ENCODE measurements at places on chromosomes 5 and 9. TPM values are rescaled to one million over a fixed set of nuclear protein-coding genes. Genes with fewer than 3 reads are reported as not detected.

The IFNA2 gene
- polyA plus RNA-seq = not detected

DNA sequence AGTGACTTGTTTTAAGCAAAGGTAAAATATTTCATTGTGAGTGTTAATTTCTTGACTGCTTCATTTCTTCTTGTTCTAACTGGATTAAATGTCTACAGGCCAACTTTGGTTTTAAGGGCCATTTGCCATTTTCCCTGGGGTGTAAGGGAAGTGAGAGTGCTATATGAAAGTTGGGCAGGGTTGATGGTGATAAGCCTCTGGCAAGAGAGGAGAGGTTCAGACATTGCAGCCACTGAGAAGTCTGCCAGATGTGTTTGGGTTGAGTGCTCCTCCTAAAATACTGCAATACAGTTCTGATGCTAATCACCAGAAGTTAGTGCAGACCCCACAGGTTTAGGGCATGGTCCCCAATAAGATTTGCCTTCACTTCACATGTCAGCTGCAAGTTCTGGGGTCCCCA lies 14.9 kb upstream of the LRRTM2 start:
- no peak overlapping the region for H3K27ac ChIP-seq
- peaks cover 32% of the 10 kb centered on the region for H3K36me3 ChIP-seq
- H3K4me3 ChIP-seq = no peak overlapping the region
- H3K4me1 ChIP-seq = no peaks in the 10 kb centered on the region
- no peak for DNase-seq
- H3K27me3 ChIP-seq = no peaks in the 10 kb centered on the region

DNA sequence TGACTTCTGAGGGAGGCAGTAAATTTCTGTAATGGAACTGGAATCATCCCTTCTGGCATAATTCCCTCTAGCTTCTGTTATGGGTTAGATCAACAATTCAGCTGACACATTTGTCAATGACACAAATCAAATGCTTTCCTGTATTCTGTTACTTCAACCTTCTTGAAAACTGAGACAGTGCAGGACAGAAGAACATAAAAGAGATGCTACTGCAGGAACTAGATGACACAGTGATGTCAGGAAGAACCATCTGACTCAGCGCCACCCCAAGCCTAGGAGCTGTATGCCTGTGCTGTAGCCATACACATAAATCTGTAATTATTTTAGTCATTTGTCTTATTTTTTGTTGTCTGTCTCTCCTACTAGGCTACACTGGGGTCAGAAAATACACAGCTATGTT lies 18.2 kb upstream of the CEP120 start:
- no peaks in the 10 kb centered on the region for H3K4me1 ChIP-seq
- H3K36me3 ChIP-seq = no peaks in the 10 kb centered on the region
- H3K27ac ChIP-seq = no peak overlapping the region
- no peak for DNase-seq
- no peak overlapping the region for H3K4me3 ChIP-seq
- H3K27me3 ChIP-seq = no peaks in the 10 kb centered on the region

- no peaks in the 10 kb centered on the region for H3K4me1 ChIP-seq
- DNase-seq = no peak
- H3K36me3 ChIP-seq = no peaks in the 10 kb centered on the region
Observed at GRCh38 chr5:73446631-73447529, 1.7 kb downstream of the FOXD1 start.

DNA sequence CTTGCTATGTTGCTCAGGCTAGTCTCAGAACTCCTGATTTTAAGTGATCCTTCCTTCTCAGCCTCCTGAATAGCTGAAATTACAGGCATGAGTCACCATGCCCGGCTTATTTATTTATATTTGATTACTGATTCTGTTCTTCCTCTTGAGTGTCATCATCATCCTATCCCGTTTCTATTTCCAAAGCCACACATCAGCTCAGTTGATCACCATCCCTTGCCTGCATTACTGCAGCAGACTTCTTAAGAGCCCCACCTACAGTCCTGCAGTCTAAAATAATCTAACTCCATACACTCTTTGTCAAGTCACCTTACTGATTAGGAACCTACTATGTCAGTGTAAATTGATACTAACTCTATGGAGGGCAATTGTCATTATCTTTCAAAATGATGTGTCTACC lies 138.9 kb upstream of the RAI14 start:
- no peaks in the 10 kb centered on the region for H3K36me3 ChIP-seq
- H3K4me1 ChIP-seq = no peaks in the 10 kb centered on the region
- H3K4me3 ChIP-seq = no peak overlapping the region
- no peaks in the 10 kb centered on the region for H3K27me3 ChIP-seq

DNA sequence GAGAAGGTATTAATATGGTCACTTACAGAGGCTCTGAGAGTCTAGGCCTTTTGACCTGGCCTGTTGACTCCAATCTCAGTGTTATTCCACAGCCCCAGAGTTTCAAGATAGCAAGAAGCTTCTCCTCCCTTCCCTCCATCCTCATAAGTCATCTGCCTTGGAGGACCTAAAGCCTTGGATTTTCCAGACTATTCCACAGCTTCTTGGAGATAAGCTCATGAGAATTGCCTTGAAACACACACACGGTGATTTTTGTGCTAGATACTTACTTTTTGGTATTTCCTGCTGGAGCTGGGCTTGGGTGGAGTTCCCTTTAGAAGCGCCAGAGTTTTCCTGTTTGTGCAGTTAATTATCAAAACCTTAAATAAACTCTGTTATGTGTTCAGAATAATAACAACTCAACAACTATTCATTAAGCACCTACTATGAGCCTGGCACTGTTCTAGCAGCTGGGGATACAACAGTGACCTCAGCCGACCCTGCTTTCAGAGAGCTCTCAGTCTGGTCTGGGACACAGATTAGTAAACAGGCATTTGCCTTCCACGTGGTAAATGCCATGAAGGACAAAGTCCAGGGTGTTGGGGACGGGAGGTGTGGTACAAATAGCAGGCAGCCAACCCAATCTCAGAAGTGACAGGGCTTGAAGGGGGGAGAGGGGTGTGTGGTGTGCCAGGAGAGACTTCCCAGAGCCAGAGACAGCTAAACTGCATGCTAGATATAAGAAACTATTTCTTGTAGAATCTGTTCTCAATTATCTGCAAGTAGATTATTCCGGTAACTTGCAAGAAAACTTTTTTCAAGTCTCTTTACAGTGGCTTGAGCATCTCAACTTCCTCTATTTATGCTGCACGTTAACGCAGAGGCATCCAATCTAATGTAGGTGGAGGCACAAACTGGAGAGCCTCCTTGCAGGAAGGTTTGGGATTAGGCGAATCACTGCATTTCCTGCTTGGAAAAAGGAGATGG lies 55.9 kb upstream of the KLF9 start:
- H3K4me3 ChIP-seq = no peak overlapping the region
- no peaks in the 10 kb centered on the region for H3K27me3 ChIP-seq
- H3K36me3 ChIP-seq = no peaks in the 10 kb centered on the region
- H3K27ac ChIP-seq = no peak overlapping the region
- DNase-seq = peak; percentile 49
- H3K4me1 ChIP-seq = no peaks in the 10 kb centered on the region

GRCh38 chr9:133396952-133397351 lies 20.8 kb downstream of the STKLD1 start:
- DNase-seq = peak; percentile 49
- no peak overlapping the region for H3K27ac ChIP-seq
- no peaks in the 10 kb centered on the region for H3K4me1 ChIP-seq
- H3K4me3 ChIP-seq = no peak overlapping the region

All from cardiac muscle cell (in vitro differentiated cells and primary cell).